Hematopoietic multipotent progenitor cell treated with erythropoietin and hydrocortisone succinate and interleukin-3 and kit ligand, for 17 days (in vitro differentiated cells): ENCODE measurements at places on chromosomes 16 and 17.
A peak's percentile ranks its signal among the peaks of the same experiment; 100 is the strongest.

DNA sequence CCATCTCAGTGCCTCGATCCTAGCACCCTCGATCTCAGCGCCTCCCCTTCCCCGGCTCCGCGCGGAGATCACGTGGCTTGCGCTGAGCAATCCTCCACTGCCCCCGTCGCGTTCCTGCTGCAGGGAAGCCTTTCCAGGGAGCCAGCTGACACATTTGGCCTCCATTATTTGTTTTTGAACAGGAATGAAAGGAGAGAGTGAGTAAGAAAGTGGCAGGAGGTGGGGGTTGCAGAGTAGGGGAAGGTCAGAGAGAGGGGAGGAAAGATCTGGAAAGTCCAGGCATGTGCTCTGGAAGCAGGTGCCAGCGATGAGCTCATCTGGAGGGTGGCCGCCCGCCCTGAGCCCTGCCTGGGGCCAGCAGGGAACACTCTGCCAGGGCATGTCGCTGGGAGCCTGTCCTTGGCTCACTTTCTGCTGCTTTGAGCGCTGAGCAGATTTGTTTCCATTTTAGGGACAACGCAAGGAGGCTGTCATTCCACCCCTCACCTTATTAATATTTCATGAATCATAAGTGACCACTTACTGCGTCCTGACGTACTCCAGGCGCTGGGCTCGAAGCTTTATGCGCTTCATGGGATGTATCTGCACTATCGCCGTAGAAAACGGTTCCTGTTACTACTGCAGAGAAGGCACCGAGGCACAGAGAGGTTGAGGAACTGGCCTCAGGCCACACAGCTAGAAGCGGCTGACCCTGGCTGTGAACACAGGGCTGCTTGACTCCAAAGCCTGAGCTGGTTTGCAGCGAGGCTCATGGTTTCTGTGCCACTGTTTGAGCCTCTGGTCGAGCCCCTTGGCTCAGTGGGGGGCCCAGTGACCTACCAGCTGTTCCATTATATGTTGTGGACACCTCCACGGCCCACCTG is 283.1 kb downstream of the SEC14L1 start:
- no peak for DNase-seq

GRCh38 chr16:56994311-56994710 is 5.0 kb downstream of the NLRC5 start:
- no peak for DNase-seq

DNA sequence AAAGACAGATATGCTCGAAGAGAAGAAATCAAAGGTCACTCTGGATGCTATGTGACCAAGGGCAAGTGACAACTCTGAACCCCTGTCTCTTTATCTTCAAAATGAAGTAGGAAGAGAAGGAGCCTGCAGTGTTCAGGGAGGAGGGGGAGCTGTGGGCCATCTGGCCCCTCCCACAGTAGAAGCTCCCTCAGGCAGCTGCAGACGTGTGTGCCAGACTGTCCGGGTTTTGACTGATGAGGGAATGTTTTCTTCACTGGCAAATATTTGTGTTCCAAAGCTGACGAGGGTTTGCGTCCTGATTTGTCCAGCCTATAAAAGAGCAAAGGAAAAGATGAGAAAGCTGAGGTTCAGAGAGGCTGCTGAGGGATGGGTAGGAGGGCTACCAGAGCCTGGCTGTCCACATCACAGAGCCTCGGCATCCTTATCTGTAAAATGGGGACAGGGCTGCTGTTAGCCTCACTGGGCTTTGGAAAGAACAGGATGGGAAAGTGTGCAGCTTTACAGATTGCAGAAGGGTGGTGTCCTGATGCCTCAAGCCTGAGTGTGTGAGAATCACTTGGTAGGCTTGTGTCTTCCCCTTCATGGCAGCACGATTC is 1.8 kb upstream of the GINS2 start:
- DNase-seq: no peak

- DNase-seq: no peak
These were observed 10.6 kb upstream of the CCL5 start for GRCh38 chr17:35890774-35891155.

GRCh38 chr16:89355686-89356085 is 134.7 kb downstream of the ANKRD11 start:
- no peak for DNase-seq

GRCh38 chr16:565419-566330 is 1.1 kb upstream of the NHLRC4 start:
- DNase-seq: peak; percentile 32

GRCh38 chr17:3802461-3803307 is 1.7 kb upstream of the ITGAE start:
- DNase-seq: no peak

GRCh38 chr17:19369846-19370492 is 7.4 kb upstream of the B9D1 start:
- DNase-seq: no peak

DNA sequence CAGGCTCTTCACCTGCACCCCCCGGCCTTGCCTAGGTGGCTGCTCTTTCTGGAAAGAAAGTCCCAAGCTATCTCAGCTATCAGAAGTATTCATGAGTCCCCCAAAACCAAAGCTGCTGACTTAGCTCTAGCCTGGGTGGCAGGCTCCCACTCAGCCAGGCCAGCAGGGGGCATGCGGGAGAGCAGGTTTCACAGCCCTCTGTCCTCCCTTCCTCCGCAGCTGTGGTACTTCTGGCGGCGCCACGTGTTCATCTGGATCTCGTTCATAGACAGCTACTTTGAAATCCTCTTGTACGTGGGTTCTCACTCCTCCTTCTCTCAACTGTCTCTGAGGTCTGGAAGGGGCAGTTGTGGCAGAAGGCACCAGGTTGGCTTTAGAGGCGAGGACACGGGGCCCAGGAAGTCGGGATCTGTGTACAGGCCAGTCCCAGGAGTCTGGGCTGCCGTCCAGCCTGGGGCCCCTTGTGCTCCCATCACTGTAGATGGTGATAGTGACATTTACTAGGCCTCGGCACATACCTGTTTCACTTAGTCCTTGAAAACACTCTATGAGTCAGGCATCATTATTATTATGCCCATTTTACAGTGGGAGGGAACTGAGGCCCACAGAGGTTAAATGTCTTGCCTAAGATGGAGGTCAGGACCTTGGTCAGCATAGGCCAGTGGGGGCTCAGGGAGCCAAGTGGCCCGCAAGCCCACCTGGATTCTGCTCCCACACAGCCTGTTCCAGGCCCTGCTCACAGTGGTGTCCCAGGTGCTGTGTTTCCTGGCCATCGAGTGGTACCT is 12.9 kb downstream of the TRPV2 start:
- DNase-seq: peak; percentile 73

- no peak for DNase-seq
These were observed 270.9 kb upstream of the FOXF1 start for GRCh38 chr16:86239381-86239780.

DNA sequence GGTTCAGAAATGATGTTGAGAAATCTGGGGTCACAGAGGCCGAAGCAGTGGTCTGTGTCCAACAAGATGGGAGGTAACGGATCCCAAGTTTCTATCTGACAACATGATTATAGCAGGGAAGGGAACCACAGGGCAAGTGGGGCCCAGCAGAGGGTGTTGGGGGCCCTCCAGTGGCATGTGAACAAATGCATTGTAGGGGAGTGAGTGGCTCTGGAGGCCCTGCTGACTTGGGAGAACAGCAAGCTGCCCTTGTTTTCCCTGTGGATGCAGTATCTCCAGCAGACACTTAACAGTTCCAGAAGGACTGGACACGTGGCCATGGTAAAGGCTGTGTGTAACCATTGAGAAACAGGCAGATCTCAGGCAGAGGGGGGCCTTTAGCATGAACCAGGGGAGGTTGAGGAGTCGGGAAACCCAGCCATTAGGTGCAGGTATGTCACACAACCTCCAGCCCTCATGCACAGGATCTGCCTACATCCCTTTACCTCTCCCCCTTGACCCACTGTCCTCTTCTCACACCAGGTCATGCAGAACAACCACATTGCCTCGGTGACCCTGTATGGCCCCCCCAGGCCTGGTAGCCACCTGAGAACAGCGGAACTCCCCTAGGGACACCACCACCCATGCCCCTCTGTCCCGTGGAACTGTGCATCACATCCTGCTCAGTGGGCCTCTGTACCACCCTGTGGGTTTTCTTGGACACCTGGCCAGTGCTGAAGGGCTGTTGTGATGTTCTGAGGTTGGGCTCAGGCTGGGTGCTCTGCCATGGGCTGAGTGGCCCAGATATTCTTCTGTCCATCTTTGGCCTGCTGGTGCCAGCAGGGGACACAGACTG is 4.1 kb downstream of the B3GNT9 start:
- no peak for DNase-seq

DNA sequence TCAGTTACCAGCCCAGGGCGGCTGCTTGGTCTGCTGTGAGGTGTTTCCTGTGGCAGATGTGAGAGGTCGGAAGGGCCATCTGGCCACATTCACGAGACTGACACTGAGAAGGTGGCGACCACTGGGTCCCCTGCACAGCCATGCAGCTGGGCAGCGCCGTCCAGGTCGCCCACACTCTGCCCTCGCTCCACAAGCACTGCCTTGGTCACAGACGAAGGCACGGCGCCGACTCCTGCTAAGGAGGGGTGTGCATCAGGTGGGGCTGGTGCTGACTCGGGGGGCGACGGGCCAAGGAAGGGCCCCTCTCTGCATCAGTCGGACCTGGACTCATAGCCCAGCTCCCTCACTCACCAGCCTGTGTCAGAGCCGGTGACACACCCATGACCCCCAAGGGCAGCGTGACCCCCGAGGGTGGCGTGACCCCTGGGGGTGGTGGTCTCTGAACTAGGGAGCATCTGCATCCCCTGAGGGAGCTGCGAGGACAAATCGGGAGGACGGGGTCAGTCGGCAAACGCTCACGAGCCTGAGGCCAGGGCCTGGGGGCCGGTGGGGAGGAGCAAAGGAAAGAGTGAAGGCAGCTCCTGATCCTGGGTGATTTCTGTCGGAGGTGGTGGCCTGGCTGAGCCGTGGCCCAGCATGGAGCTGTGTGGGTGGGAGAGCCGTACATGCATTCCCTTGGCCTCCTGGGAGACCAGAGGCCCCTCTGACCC is 30.4 kb downstream of the NME3 start:
- DNase-seq: no peak

DNA sequence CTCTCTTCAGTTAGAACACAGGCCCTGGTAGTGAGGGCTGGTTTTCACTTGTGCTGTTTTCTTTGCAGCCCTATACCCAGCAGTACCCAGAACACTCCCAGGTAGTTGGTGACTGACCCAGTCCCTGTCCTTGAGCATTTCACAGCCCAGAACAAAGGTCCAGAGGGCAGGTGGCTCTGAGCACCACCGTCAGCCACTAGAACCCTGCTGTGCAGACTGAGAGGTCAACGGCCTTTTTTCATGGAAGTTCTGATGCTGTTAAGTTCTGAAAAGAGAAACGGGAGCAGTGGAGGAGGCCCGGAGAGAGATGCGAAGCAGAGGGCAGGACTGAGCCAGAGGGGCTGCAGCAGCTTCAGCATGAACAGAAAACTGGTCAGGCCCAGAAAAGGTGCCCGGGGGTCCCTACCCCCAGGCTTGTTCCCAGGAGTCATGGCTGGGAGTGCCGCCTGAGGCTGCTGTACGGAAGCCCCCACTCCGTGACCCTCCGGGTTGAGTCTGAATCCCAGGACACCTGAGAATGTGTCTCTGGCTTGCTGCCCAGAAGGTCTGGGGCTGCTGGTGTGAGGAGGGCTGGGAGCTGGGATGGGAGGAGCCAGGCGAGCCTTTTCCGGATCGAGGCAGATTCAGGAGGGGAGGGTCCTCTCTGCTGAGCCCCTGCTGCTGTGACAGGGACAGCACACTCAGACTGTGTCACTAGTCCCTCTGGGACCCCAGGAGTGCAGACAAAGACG is 8.7 kb downstream of the ZNF276 start:
- no peak for DNase-seq

DNA sequence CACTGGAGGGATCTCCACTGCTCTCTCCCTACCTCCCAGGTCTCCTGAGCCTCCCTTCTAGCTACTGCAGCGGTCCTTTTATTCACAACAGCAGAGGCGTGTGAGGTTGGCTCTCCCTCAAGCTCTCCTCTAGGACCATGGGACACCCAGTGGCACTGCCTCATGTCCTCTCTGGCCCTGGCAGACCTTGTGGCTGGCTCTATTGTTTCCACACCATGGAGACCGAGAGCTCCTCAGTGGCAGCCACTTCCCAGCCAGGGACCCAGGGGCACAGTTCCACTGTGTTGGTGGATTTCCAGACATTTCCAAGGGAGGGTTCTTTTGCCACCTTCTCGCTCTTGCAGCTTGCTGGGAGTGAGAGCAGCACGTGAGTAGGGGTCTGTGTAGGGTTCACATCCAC is 204.9 kb downstream of the AXIN2 start:
- no peak for DNase-seq

GRCh38 chr17:4344926-4345325 is 21.5 kb downstream of the UBE2G1 start:
- no peak for DNase-seq

DNA sequence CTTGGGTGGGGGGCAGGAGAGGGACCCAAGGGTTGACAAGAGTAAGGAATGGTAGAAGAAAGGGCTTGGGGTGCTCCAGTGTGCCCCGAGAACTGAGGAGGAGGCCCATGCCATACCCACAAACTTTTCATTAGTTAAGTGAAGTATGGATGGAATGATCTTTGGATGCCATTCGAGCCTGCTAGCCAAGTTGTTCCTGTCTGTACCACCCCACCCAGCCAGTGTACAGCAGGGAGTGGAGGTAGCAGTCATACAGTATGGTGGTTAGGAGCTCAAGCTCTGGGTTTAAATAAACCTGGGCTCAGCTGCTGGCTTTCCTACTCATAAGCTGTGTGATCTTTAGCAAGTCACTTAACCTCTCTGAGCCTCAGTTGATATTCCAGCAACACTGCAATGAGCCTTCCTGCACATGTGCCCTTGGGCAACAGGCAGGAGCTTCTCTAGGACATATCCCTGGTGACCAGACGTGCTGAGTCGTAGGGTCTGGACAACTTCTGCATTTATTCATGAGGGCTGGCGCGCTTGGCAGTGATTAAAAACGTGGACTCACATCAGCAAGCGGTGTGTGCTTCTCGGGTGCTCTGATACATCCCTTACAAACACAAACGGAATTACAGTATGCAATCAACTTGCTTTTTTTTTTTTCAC is 22.9 kb downstream of the ITPRIPL2 start:
- DNase-seq: no peak

GRCh38 chr17:73759734-73760438 is 115.6 kb upstream of the SDK2 start:
- DNase-seq: no peak

- DNase-seq: no peak
These were observed 4.7 kb upstream of the FSCN2 start for GRCh38 chr17:81523402-81524038.

- no peak for DNase-seq
These were observed 29.3 kb downstream of the GNGT2 start for GRCh38 chr17:49180998-49181635.

GRCh38 chr17:18967916-18968315 is 16.0 kb downstream of the SLC5A10 start:
- no peak for DNase-seq
